ENCODE measurements at places on chromosomes 6 and 20.
A peak's percentile ranks its signal among the peaks of the same experiment; 100 is the strongest.

- no peak for DNase-seq
Measured at GRCh38 chr20:32018269-32019155, 8.3 kb downstream of the CCM2L start.

DNA sequence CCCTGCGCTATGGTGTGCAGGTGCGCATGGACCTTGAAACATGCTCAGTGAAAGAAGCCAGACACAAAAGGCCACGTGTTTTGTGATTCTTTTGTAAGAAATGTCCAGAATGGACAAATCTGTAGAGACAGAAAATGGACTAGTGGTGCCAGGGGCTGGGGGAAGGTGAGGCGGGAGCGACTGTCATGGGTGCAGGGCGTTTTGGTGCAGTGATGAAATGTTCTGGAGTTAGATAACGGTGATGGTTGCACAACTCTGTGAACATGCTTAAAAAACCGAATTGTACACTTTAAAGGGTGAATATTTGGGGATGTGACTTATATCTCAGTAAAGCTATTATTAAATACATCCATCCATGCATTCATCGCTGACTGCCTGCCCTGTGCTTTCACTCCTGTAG lies 31.7 kb upstream of the NTSR1 start:
- DNase-seq, result no peak

DNA sequence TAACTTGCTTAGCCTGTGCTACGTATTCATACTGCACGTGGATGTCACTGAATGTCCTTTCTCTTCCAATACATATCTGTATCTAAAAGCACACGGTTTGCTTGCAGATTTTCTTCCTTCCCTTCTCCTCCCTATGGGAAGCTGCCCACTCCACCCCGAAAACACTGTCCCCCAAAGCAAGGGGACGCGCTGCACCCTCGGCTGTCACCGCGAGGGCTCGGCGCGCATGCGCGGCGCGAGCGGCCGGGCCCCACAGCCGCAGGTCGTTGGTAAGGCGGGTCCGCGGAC lies 659 bp downstream of the TMX4 start:
- DNase-seq, result peak; percentile 51

- DNase-seq, result no peak
Measured at GRCh38 chr6:56148488-56149186, 98.7 kb downstream of the COL21A1 start.

- no peak for DNase-seq
Measured at GRCh38 chr6:43911354-43912115, 141.5 kb downstream of the VEGFA start.

DNA sequence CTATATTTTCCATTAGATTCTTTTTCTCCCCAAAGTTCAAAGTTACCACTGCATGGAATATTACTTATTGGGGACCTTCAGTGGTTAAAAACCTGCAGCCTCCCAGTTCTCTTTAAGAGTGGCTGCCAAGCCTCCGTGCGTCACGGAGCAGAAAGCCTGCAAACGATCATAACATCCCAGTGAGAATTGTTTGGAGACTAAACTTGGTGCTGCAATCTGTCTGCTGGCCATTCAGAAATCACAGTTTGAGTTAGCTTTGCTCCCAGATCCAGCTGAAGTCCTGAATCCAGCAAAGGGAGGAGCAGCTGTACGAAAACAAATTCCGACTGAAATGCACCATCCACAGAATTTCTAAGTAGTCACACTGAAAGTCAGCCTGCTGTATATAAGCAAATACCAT lies 213.5 kb upstream of the PDE10A start:
- no peak for DNase-seq

All from bronchial epithelial cell (primary cell).